ENCODE measurements at places on chromosomes 7 and 10.

DNA sequence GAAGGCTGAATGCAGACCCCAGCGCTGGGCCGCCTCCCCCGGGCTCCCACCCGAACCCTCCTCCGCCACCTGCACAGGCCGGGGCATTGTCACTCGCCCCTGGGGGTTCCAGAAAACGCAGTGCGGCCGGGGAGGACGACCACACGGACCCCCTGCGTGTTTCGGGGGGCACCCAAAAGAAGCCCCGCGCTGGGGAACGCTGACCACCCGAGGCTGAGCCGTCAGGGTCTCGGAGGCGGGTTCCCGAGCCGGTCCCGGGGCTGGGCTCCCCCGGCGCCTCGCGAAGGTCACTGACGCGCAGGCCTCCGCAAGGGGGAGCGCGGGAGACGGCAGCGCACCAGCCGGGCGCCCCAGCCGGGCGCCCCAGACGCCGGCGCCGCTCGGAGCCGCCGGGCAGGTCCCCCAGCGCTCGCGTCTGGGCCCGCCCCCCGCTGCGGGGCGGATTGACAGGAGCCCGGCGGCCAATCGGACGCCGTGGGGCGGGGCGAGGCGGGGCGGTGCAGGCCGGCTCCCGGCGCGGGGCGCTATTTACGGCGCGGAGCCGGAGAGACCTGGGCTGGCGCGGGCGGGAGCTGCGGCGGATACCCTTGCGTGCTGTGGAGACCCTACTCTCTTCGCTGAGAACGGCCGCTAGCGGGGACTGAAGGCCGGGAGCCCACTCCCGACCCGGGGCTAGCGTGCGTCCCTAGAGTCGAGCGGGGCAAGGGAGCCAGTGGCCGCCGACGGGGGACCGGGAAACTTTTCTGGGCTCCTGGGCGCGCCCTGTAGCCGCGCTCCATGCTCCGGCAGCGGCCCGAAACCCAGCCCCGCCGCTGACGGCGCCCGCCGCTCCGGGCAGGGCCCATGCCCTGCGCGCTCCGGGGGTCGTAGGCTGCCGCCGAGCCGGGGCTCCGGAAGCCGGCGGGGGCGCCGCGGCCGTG lies at the start of gene BAMBI:
Gene BAMBI (plus strand): TSS at position 554 of the 920 bp plus-strand sequence. CDS start 377 bp downstream, outside the sequence.
- peaks cover 27% of the 10 kb centered on the region for H3K4me1 ChIP-seq
- no peak within 1 kb of the TSS for H3K27ac ChIP-seq

GRCh38 chr7:98551611-98552273 lies 65.3 kb upstream of the NPTX2 start:
- no peaks in the 10 kb centered on the region for H3K36me3 ChIP-seq
- DNase-seq, result no peak
- H3K27me3 ChIP-seq, result no peaks in the 10 kb centered on the region
- no peak overlapping the region for H3K27ac ChIP-seq

DNA sequence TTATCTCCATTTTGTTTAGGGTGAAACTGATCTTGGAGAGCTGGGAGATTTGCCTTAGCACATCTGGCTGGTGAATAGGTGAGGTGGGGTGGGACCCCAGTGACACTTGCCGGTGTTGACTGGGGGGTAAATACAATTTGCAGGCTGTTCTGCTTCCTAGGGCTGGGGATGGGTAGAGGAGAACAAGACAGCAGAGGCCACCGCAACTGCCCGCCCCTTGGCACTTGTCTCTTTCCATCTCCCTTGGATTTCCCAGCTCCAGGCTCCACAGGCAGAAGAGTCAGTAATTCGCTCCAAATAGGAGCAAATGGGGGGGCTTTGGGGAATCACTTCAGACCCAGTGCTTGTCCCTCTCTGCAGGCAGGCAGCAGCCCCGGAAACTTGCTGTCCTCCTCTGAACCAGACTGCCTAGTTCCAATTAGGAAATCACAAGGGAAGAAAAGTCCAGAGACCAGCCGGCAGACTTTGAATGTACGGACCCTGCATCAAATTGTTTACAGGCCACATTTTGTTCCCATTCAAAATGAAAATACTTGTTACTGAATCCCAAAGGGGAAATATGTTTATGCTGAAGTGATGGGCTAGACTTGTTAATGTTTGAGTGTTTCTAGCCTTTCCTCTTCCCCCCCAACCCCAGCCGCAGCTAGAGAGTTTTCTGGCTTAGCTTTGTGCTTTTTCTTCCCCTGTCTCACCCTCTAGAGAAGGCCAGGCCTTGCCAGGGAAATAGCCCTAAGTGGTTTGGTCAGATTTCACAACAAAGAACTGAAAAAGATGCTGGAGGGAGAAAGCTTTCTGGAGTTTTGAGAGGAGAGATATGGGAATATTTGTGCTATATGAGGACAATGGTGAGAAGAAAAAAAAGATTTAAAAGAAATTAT lies 10.0 kb upstream of the INPP5F start:
- no peak overlapping the region for H3K27ac ChIP-seq
- no peaks in the 10 kb centered on the region for H3K27me3 ChIP-seq
- peaks cover 3% of the 10 kb centered on the region for H3K36me3 ChIP-seq

DNA sequence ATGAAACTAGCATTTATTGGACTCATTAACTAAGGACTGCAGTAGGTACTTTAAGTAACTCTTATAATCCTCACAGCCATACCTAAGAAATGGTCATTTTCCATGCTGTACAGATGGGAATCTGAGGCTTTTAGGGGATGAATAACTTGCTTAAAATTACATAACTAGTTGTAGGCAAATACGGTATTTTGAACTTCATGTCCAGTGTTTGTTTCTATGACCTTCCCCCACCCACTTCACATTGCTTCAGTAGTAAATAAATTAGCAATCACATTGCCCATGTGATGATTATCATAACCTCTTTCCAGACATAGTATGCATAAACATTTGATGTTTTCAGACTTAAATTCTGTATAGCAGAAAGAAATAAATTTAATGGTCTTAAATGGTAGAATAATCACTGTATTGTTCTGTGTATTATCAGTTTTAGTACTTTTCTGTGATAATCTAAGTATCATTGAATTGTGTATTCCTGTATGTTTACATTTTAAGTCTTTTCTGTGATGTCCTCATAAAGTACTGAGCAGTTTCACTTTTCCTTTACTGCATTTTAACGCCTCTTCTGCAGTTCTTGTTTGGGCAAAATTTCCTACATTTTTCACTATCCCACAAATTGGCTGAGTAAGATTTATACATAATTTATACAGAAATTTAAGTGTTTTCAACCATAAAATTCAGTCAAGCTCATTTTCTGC lies 48.3 kb downstream of the ANKIB1 start:
- H3K4me3 ChIP-seq, result no peak overlapping the region
- H3K4me1 ChIP-seq, result peaks cover 18% of the 10 kb centered on the region
- no peak overlapping the region for H3K27ac ChIP-seq

GRCh38 chr10:1174022-1174421 lies 117.8 kb downstream of the WDR37 start:
- H3K4me3 ChIP-seq, result no peak overlapping the region
- H3K4me1 ChIP-seq, result no peaks in the 10 kb centered on the region
- H3K27ac ChIP-seq, result no peak overlapping the region
- H3K27me3 ChIP-seq, result peaks cover 2% of the 10 kb centered on the region
- DNase-seq, result no peak
- no peaks in the 10 kb centered on the region for H3K36me3 ChIP-seq

Measured in activated T-helper 1 cell treated with anti-CD3 and anti-CD28 coated beads, Interleukin-12 subunit alpha, Interleukin-12 subunit beta, Interleukin-2, Interleukin-4 antibody, amounts not matched to agents 30 ng/mL and 10 ng/mL and 1 ng/mL, durations not matched to agents 14 hours and 24 hours and 36 hours (primary cell).